ENCODE measurements at places on chromosomes 16 and 17.
A peak's percentile ranks its signal among the peaks of the same experiment; 100 is the strongest.

GRCh38 chr17:82310877-82311276 is 6.5 kb downstream of the CD7 start:
- no peak for DNase-seq

DNA sequence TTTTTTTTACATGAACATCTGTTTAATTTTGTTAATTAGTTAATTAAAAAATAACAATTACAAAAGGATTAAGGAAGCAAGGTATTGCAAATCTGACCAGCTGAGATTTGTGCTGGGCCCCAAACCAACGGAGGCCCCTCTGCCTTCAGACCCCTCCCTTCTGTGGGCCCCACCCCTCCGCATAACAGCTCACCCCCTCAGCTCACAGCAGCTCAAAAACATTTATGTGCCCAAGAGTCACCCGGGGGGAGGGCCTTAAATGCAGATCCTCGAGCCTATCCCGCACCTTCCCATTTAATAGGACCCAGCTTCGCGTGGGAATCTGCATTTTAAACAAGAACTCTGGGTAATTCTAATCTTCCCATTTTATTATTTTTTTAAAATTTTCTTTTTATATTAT is 75.0 kb downstream of the MGAT5B start:
- DNase-seq, result no peak

DNA sequence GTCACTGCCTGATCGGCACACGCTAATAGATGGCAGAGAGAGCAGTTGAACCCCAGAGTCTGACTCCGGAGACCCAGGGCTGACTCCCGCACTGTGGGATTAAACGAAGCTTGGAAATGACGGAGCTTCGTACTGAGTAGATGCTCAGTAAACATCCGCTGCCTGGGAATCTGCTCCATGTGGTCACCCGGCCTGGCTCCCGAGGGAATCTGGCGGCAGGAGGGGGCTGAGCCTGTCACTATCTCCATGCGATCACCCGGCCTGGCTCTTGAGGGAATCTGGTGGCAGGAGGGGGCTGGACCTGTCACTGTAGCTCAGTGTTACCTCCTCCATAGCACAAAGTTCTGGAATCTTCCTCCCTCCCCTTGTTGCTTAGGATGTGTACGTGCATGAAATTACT is 139.7 kb upstream of the CIBAR2 start:
- DNase-seq, result no peak

GRCh38 chr16:27434141-27435051 is 32.4 kb downstream of the IL21R start:
- DNase-seq, result peak; percentile 15

- no peak for DNase-seq
Measured at GRCh38 chr16:82955741-82956348, 329.1 kb downstream of the CDH13 start.

GRCh38 chr17:40209404-40210093 is 9.6 kb upstream of the WIPF2 start:
- DNase-seq, result no peak

- no peak for DNase-seq
Measured at GRCh38 chr16:23064639-23065038, 84.6 kb downstream of the USP31 start.

DNA sequence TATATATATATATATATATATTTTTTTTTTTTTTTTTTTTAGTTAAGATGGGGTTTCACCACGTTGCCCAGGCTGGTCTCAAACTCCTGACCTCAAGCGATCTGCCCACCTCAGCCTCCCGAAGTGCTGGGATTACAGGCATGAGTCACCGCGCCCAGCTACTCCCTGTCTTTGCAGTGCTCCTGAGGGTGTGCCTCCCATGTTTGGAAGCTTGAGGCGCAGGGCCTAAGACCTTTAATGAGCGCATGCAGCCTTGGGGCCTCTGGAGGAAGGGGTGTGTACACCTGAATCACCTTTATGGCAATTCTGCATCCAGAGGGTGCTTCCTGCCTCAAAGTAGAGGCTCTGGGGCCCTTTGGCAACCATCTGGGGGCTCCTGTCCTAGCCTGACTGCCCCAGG is 219.4 kb upstream of the CIBAR2 start:
- DNase-seq, result no peak

GRCh38 chr16:31472709-31473203 is 804 bp downstream of the TGFB1I1 start:
- DNase-seq, result peak; percentile 75

DNA sequence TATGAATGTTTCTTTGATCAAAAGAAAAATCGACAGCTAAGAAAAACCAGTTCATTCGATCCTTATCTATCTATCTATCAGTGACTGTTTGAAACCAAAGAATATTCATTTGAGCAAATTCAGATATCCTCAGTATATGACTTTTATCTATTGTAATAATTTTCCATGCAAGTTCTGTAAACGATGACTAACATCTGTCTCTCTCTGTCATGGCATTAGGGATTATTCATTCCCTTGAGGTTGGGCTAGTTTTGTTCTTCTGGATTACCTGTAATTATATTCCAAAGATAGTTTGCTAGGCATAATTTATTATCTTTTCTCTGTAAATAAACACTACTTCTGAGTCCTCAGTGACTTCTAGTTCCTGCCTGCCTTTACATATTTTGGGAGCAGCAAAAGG is 497.7 kb upstream of the CDH11 start:
- no peak for DNase-seq

- peak; percentile 74 for DNase-seq
Measured at GRCh38 chr17:74431568-74432423, at the start of gene GPRC5C. Gene GPRC5C (plus strand): TSS chr17:74432088. CDS start chr17:74439777, 7,689 bp downstream.

GRCh38 chr16:87740909-87741424 is 24.8 kb downstream of the KLHDC4 start:
- no peak for DNase-seq

DNA sequence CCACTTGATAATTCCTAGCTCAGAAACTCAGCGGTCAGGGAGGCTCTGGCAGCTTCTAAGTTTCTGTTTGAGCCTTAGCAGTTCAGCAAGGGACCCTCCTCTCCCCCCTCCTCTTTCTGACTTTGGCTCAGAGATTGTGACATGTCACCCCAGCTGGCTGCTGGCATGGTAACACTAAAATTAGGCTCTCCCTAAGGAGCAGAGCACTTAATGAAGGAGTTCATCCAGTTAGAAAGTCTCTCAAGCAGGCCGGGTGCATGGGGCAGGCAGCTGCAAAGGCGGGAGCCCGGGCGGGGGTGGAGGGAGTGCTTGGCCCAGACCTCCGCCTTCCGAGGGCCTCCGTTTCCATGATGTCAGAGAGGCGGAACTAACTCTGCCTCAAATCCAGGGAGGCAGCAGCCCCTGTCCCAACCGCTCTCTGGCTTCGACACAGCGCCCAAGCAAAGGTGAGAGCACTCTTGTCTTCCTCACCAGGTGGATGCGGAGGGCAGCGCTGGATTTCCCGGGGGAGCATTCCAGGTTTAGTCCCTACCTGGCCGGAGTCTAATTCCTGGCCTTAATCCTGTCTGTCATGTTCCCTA is 128.0 kb upstream of the PLCG2 start:
- no peak for DNase-seq

GRCh38 chr17:411421-412120 is 59.0 kb upstream of the RPH3AL start:
- no peak for DNase-seq

- peak; percentile 61 for DNase-seq
Measured at GRCh38 chr17:79844869-79845600, 5.8 kb upstream of the CBX4 start.

- no peak for DNase-seq
Measured at GRCh38 chr16:68894714-68895113, 51.4 kb downstream of the TANGO6 start.

DNA sequence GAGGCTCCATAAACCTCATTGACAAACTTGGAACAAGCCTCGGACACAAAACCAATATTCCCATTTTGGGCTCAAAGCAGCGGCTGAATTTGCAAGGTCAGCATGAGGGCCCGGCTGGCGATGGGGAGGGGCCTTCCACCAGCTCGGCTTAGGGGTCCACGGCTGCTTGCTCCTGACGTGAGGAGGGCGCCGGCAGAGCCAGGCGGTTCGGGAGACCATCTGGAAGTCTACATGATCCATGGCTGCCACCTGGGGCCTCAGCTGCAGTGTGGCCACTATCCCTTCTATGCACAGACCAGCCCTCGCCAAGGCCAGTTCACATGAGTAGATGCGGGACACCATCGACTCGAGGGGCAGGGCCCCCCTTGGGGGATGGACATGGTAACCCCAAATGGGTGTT is 39.1 kb downstream of the NDEL1 start:
- DNase-seq, result no peak

GRCh38 chr16:67311607-67312488 is 14.7 kb downstream of the KCTD19 start:
- DNase-seq, result peak; percentile 89

GRCh38 chr16:4574919-4575705 is 19.0 kb downstream of the C16orf96 start:
- DNase-seq, result no peak

GRCh38 chr17:38663125-38663751 is 11.5 kb downstream of the EPOP start:
- DNase-seq, result peak; percentile 65

- no peak for DNase-seq
Measured at GRCh38 chr17:40284085-40284713, 3.5 kb upstream of the CDC6 start.

DNA sequence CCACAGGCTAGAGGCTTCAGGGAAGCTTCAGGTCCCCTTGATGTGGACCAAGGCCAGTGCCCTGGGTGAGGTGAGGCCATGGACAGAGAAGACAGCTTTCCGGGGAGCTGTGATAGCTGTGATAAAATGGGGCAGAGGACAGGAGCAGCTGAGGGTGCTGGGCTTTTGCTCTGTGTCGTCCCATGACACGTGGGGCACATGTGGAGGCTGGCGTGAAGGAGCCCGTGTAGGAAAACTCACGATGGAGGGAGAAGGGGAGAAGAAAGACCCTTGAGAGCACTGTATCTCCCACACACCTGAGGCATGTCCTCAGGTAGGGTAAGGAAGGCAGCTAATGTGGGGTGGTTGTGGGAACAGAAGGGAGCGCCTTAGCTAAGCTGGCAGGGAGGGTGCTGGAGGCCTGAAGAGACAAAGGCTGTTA is 21.3 kb downstream of the B9D1 start:
- no peak for DNase-seq
